ENCODE measurements at places on chromosomes 3 and 15.

DNA sequence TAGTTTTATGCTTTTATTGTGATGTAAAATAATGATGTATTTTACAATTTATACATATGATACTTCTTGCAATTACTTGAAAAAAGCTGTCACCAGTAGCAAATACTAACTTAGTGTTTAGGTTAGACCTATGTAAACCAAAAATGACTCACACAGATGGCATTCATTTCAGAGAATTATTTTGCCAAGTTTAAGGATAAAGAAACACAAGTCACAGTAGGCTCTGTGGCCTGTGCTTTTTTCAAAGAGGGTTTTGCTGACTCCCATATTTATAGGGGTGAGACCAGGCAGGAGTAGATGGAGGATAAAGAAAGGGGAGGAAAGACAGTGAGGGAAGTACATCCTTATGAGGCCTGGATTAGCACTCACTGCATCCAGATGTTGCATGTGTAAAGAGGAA is 356.6 kb upstream of the NPAP1 start:
- DNase-seq = no peak

GRCh38 chr15:51382787-51383186 is 41.3 kb downstream of the GLDN start:
- DNase-seq = peak; percentile 57

DNA sequence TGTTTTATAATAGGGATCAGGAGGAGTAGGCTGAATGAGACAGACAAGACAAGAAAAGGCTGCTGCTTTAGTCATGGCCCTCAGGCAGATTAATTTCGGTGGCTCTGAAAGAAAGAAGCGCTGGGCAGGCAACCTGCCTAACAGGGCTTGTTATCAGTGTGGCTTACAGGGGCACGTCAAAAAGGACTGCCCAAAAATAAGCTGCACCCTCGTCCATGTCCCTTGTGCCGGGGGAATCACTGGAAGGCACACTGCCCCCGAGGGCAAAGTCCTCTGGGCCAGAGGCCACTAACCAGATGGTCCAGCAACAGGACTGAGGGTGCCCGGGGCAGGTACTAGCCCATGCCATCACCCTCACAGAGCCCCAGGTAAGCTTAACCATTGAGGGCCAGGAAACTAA is 188.5 kb downstream of the IGSF11 start:
- DNase-seq = no peak

DNA sequence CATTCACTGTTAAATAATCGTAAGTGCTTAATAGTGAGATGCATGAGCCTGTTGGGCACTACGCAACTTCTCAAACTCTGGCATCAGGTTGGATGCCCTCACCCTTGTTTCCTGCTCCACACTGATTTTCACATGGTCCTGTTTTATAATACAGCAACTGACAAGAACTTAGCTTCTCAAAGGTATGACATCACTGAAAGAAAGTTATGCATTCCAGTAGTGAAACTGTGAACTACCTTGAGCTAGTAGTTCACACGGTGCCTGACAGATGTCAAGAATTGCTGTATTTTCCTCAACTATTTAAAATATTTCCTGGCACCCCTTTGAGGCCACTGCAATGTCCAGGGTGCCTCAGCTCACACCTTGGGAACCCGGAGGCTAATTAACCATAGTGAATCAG is 327.5 kb downstream of the RORA start:
- DNase-seq = no peak

DNA sequence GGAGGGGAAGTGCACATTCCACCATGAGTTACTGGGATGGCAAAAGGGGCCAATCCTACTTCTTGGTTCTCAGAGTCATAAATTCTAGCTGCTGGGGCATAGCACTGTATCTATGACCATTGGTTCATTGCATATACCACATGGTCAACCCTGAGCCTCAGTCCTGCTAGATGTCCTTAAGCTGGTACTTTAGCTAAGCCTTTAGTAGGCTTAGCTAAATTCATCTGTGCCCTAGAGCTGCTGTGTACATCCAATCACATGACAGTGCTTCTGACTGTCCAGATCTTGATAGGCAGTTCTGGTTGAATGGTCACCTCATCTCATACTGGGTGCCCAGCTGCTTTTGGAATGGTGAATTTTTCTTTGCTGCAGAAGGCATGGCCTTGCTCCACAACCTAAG is 8.2 kb downstream of the NDUFB4 start:
- DNase-seq = no peak

GRCh38 chr3:123652342-123652984 is 67.6 kb upstream of the HACD2 start:
- peak; percentile 82 for DNase-seq

DNA sequence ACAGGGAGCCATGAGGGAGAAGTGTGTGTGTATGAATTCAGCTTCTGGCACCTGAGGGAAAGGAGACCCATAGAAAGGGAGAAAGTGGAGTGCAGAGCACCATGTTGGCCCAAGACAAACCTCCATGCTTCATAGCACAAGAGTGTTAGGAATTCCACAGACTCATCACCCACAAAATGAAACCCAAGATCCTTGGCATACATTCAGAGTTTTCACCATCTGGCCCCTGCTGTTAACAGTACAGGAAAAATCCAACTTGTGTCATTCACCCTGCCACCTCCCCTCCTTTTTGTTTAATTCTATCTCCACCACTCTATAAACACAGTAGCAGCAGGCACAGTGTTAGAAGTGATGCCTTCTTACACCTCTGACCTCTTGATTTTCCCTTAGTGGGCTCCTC is 60.0 kb upstream of the MNS1 start:
- DNase-seq = no peak

- DNase-seq = no peak
Observed at GRCh38 chr15:56759450-56759845, 26.1 kb upstream of the ZNF280D start.

- peak; percentile 55 for DNase-seq
Observed at GRCh38 chr15:62087671-62088352, 21.0 kb downstream of the C2CD4A start.

- DNase-seq = no peak
Observed at GRCh38 chr3:56739036-56739435, 56.0 kb upstream of the TASOR start.

DNA sequence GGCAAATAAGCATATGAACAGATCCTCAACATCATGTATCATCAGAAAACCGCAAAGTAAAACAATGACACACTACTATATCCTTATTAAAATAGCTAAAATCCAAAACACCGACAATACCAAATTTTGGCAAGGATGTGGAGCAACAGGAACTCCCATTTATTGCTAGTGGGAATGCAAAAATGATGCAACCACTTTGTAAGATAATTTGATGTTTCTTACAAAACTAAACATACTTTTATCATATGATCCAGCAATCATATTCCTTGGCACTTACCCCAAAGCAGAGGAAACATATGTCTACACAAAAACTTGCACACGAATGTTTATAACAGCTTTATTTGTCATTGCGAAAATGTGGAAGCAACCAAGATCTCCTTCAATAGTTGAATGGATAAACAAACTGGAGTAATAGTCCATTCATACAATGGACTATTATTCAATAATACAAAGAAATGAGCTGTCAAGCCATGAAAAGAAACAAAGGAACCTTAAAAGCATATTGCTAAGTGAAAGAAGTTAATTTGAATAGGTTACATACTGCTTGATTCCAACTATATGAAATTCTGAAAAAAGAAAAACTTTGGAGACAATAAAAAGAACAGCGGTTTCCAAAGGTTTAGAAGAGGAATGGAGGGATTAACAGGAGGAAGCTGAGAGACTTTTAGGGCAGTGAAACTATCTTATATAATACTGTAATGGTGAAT is 172.0 kb downstream of the VPS13C start:
- no peak for DNase-seq

- DNase-seq = peak; percentile 51
Observed at GRCh38 chr15:68431792-68432401, at the start of gene ITGA11. TSS of gene ITGA11 (minus strand) at chr15:68432163. CDS start at chr15:68432066, 97 bp downstream.

- DNase-seq = peak; percentile 90
Observed at GRCh38 chr3:188948281-188948996, 223.3 kb upstream of the TPRG1 start.

- DNase-seq = no peak
Observed at GRCh38 chr3:118165413-118165812, 869.2 kb downstream of the IGSF11 start.

DNA sequence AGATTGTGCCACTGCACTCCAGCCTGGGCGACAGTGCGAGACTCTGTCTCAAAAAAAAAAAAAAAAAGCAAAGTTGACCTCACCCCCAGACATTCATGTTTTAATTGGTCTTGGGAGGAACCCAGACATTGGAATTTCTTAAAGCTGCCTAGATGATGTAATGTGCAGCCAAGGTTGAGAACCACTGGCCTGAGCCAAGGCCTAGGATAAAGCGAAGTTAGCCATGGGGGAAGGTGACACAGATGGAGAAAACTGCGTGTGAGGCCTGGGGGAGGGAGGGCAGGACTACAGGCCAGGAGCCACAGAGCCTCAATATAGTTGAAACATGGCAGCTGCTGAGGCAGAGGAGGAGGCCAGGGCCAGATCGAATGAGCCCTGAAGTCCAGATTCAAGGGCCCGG is 21.0 kb downstream of the GLB1 start:
- peak; percentile 79 for DNase-seq

DNA sequence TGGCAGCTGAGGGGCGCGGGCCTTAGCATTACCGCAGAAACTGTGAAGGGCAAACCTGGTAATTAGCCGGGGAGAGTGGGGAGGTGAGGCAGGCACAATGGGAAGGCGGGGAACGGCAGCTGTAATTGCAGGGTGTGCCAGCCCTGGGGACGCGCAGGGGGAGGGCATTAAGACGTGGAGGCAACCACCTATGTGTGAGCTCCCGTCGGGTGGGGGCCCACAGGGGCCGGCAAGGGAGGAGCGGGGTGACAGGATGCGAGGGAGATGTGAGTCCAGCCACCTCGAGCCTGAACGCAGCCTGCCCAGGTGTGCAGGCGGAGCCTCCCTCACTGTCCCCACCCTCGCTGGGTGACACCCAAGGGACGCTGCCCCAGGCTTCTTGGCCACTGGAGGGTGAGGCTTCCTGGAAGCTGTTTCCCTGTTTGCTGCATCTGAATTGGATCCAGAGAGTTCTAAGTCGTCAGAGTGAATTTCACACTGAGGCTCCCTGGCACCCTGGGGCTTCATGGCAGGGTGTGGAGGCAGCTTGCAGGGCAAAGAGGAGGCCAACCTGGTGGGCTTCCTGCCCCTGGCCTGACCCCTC is 130.6 kb upstream of the MEF2A start:
- DNase-seq = peak; percentile 15

DNA sequence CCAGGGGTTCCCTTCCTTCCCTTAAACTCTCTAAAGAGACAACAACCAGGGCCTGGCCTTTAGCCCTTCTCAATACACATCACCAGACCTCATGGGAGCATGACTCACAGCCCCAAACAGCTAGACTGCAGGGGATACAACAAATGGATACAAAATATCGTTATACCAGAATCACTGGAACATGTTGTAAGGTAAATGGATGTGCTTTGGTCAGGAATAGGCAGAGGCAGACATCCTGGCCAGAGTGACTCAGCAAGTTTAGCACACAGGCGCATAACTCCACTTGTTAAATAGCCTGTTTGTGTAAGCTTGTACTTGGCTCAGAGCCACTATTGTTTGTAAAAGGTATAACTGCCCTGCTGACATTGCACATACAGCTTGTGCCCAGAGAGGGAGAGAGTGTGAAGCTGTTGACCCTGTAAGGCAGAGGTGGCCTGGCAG is 18.3 kb downstream of the TMED3 start:
- no peak for DNase-seq

DNA sequence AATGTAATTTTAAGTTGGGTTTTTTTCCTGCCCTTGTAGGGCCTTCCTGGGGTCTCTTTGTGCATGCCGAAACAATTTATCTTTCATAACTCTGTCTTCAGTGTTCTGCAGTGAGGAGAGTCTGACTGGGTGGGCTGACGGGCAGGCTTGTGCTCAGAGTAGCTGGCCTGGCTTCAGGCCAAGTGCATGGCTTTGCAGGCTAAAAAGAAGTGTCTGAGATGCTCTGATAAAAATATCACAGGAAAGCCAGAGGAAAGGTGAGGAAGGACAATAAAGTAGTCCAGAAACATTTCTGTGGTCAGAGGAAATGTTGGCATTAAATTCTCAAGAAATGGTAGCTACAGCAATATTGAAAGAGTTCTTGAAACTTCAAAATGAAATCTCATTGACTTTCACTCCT is 25.5 kb downstream of the ST3GAL6 start:
- no peak for DNase-seq

- peak; percentile 31 for DNase-seq
Observed at GRCh38 chr3:146241523-146242240, 9.2 kb downstream of the PLSCR4 start.
